ENCODE measurements at places on chromosomes 7 and 10.

GRCh38 chr10:83917537-83918506 is 221.5 kb upstream of the GHITM start:
- no peak for DNase-seq

GRCh38 chr10:19658131-19658530 is 158.1 kb upstream of the PLXDC2 start:
- peak; percentile 17 for DNase-seq

GRCh38 chr7:139702811-139703486 is 74.8 kb downstream of the HIPK2 start:
- DNase-seq, result no peak

GRCh38 chr10:48416584-48417232 is 110.2 kb downstream of the MAPK8 start:
- DNase-seq, result no peak

GRCh38 chr10:69901022-69901421 is 99.3 kb downstream of the COL13A1 start:
- DNase-seq, result no peak

GRCh38 chr10:49798275-49798674 is 36.2 kb upstream of the OGDHL start:
- DNase-seq, result peak; percentile 81

- no peak for DNase-seq
These were observed 172.1 kb downstream of the FRMD4A start for GRCh38 chr10:14158575-14158974.

DNA sequence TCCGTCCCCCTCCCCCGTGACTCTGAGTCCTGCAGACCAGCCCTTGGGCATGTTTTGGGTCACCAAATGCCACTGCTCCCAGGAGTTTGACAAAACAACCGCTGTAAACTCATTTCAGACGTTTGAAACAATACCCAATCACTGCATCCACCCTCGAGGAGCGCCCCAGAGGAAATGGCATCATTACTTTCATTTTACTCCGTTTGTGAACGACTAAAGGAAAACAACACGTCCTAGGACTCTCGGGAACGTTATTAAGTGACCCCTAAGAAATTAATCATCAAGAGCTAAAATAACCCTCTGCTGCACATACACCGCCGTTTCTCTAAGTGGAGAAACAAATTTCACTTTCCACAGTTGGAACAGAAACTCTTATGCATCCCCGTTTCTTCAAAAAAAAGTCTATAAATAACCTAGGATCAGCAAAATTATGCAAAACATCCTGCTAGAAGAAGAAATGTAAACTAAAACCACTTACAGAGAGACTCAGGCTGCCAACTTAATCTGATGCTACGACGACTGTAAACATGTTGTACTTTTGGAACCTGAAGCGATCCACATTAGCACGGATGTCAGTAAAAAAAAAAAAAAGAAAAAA is 109.9 kb upstream of the EFCAB10 start:
- DNase-seq, result peak; percentile 44

DNA sequence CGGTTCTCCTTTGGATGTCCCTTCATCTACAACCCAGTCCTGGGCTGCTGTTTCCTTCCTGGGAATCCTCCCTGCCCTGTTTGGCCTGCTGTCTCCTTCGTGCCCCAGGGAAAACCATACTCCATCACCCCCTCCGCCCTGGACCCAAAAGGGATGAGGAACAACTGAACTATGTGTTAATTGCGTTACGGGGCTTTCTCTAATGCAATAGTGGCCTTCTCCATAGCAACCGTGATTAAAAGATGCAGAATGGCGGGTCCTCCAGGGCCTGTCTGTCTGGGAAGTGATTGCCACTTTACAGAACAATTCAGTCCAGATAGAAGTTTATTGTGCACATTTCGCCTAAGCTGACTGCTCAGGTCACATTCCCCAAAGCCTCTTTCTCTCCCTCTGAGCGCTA is 112.0 kb upstream of the FGFR2 start:
- DNase-seq, result peak; percentile 1

DNA sequence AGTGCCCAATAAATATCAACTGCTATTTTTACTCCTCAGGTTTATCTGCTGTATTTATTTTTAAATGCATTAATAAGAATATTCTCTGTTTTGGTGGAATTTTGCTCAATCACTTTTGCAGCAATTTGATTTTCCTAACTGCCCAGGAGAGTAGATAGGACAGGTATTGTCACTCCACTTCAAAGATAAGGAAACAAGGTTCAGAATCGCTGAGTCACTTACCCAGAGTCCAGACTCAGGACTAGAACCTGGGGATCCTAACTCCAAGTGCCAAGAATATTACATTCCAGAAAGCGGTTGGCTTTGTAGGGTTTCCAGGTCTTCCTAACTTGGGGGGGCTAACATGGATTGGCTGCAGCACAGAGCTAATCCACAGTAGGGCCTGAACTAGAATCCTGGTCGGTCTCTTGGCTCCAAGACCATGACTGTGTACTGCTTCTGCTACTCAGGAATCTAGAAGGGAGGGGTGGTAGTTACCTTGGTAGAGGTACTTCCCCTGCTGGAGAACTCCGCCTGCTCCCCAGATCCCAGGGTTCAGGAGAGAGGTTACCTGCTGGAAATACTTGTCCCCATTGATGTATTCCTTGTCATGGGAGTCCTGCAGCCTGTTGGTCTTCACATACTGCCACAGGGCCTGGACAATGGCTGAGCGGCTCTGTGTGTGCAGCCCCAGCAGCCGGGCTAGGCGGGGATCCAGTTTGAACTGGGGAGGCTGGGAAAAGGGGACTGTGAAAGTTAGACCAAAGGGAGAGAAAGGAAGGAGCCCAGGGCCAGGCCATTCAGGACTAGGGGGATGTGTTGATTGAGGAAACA is 7.3 kb downstream of the SMARCD3 start:
- DNase-seq, result no peak

- no peak for DNase-seq
These were observed 125.8 kb downstream of the CRPPA start for GRCh38 chr7:16295558-16295957.

- no peak for DNase-seq
These were observed 5.0 kb downstream of the NIPSNAP2 start for GRCh38 chr7:55969391-55969790.

GRCh38 chr10:36778651-36779050 is 346.7 kb upstream of the ANKRD30A start:
- no peak for DNase-seq

- DNase-seq, result no peak
These were observed 683.7 kb upstream of the NRP1 start for GRCh38 chr10:34018129-34018528.

- no peak for DNase-seq
These were observed 10.8 kb upstream of the CLDN4 start for GRCh38 chr7:73820013-73820412.

DNA sequence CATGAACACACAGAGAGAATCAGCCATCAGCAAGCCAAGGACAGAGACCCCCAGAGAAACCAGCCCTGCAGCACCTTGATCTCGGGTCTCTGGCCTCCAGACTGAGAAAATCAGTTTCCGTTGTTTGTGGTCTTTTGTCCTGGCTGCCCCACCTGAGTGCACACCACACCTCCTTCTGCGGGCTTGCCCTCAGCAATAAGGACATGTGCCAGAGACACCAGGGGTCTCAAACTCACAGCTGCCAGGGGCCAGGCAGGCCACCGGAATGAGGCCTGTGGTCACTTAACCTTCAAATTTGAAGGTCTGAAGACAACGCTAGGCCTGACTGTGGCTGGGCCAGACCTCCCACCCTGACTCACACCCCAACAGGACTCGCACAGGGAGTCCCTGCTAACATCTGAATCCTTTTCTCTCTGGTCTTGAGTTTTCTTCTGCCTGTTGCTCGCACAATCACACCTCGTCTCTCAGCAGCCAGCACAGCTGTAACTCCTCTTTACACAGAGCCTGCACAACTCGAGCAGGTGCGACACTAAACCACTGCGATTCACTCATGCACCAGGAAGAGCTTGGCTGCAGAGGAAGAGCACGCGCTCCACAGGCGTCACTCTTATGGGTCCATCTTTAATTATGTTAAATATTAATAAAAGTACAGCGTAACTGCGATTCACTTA is 86.2 kb downstream of the CHST15 start:
- no peak for DNase-seq

- no peak for DNase-seq
These were observed 4.3 kb upstream of the CHCHD2 start for GRCh38 chr7:56110611-56111010.

GRCh38 chr7:2559283-2559950 is 638 bp downstream of the IQCE start:
- DNase-seq, result no peak
